ENCODE measurements at places on chromosomes 7 and 10.

DNA sequence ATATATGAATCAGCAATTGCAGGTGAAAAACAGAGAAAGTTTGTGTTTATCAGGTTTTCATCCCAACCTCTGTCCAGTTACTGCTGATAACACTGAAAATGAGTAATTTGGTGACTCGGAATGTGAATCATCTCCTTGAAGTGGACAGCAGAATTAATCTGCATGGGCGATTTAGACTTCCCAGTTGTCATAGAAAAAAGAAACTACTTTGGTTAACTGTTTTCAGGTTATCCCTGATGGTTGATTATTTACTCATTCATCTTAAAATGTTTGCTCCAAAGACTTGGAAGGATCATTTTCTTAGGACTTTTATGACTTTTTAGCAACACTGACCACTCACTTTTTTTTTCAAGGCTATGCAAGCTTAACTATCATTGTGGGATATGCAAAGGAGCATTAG is 504.1 kb upstream of the ANKRD30A start:
- no peak for DNase-seq

- no peak for DNase-seq
Measured at GRCh38 chr10:123622381-123622780, 43.8 kb upstream of the GPR26 start.

DNA sequence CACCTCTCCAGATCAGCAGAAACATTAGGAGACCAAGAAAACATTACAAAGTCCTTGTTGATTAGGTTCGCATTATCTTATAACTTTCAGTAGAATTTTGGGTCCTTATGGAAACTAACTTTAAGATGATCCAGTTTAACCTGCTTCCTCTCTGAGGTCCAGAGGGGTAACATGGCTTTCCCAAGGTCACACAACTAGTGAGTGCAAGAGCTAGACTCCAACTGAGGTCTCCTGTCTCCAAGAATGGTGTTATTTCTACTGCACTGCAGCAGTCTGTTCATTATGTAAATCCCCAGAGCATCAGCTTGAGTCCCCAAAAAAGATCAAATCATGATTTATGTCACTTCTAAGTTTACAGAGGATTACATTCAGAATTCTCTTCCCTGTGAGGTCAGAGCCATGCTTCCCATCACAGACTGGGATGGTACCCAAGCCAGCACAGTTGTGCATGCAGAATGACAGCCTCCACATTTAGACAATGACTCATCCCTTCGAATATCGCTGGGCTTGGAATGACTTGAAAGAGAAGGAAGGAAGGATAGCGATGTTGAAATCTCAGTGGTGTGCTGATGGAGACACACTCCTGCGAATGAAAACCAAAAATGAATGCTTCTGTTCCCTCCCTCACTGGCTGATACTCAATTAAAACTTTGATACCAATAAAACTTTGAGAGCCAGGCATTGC is 163.1 kb upstream of the PLXNA4 start:
- DNase-seq: no peak

GRCh38 chr7:36286226-36286625 is 103.4 kb upstream of the ANLN start:
- peak; percentile 31 for DNase-seq

DNA sequence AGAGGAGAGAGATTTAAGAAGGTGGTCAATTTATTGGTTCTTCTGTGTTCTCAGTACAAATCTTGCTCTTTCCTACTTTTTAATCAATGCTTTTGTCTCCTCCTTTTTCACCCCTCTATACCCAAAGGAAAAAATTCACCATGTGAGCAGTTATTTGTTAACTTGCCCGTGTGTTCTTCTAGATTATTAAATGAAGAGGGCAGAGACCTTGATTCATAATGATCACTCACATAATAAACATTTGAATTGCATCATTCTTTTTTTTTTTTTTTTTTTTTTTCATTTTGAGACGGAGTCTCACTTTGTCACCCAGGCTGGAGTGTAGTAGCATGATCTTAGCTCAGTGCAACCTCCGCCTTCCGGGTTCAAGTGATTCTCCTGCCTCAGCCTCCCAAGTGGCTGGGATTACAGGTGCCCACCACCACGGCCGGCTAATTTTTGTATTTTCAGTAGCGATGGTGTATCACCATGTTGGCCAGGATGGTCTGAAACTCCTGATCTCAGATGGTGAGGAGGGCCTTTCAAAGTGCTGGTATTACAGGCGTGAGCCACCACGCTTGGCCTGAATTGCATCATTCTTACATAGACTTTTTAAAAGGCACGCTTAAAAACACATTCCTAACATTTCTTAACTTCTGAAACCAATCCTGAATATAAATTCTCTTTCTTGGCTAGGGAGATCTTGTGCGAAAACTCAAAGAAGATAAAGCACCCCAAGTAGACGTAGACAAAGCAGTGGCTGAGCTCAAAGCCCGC is 3.6 kb downstream of the GARS1 start:
- DNase-seq: no peak

- DNase-seq: no peak
Measured at GRCh38 chr7:17026269-17026668, 144.5 kb upstream of the AGR3 start.

DNA sequence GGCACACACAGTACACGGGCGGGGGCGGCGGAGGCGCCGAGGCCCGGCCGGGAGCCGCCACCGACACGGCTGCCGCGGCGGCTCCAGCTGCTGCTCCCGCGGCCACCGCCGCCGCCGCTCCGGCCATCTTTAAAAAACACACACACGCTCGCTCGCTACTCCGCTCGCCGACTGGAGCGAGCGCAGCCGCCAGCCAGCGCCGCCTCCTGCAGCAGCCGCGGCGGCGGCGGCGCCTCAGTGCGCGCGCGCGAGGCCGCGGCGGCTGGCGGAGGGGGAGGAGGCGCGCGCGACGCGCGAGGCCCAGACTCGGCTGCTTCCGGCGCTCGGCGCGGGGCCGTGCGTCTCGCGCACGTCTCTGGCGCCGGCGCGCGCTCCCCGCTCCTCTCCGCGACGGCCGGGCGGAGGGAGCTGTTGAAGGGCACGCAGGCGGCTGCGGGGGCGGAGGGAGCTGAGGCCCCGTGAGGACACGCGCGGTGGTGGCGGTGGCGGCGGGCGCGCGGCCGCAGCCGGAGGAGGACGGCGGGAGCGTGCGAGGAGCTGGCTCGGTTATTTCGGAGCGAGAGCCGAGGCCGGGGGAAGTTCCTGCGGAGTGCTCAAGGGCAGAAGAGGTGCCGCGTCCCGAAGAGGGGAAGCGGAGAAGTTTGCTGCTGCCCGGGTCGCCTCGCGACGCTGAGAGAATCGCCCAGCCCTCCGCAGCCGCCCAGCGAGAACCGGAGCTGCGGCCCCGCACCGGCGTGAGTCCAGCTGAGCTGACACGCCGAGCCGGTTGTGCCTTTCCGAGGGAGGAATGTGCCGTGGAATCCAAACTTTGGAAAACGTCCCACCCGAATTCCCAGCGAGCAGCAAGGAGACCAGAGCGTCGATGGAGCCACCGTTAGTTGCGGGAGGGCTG is at the start of gene KDM7A:
KDM7A (minus strand) TSS at position 173 of the 892 bp plus-strand sequence; CDS start at position 127, 46 bp downstream.
- peak; percentile 80 for DNase-seq

DNA sequence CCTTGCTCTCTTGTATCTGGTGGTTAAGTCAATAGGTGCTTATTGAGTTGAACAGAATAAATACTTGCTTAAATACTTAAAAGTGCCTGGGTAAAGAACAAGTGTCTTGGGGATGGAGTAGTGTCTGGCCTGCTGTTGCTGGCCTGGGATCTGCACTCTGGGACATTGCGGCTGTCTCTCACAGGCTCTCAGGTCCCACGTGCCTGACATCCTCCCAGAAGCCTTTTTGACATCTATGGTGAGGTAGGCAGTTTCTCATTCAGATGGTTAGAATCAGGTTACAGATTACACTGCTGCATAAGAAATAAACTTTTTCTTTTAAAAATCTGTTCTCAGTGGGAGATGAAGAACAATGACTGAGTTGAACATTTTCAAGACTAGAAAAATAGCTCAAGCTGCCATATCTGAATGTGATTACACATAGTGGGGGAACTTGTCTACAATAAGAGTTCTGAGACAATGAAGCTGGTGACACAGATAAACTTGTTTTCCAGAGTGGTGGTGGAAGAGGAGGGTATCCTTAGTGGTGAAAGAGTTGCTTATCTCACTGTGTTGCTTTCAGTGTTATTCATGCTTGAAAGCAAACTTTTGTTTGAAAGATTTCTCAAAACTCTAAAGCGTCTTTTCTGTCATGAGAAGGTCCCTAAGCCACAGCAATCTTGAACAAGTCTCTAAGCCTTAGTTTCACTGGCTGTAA is 9.7 kb downstream of the SORCS3 start:
- no peak for DNase-seq

DNA sequence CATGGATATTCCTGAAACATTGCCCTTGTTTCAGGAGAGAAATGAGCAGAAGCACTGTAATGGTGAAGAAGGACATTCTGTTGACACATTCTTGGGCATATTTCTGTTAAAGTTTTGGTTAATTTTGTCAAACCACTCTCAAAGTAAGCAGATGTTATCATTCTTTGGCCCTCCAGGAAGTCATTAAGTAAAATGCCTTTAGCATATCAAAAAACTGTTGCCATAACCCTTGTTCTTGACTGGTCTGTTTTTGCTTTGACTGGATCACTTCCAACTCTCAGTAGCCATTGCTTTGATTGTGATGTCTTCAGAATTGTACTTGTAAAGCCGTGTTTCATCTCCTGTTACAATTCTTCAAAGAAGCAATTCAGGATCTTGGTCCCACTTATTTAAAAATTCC is 404.3 kb upstream of the LRRTM3 start:
- DNase-seq: no peak

DNA sequence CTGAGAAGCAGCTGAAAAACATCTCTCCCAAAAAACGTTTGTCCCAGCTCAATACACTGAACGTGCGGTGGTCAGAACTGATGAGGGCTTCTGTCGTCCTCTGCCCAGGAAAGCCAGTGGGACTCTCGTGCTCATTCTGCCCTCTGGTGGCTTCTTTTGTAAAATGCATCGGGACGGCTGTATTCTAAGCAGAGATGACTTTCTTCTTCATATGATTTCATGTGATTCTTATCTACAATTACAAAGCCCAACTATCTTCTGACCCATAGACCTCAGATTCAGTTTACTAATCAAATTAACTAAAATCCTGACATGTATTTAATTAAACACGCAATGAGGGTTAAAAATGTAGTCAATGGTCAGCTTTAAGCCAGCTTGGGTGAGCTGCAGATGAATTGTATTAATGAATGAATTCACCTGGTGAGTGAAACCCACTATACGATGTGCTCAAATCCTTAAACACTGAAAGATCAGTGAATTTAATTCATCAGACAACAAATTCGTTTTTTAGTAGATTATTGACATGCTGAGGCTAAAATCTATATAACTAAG is 117.6 kb upstream of the FAM204A start:
- DNase-seq: peak; percentile 4

DNA sequence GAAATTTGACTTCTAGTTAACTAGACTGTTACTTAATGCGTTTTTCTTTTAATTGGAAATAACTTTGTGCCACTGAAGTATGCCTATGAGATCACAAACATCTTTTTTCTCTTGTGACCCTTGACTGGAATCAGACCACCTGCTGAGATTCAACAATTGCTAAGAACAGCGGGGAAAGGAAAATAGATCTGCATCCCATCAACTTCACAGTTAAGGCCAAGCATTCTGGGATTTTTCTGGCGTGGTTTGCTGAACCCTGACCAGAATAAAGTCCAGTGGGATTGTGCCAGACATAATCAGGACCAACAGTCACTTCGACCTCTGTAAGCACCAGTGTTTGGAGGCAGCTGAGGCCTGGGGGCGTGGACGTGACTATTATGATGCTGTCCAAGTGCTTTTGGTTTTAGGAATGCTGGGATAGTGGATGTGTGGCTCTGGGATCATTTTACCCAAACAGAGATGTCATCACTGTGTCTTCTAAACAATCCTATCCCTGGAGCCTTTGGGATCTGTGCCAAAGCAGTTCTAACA is 373.3 kb upstream of the PRKCQ start:
- DNase-seq: no peak

GRCh38 chr7:77800158-77800557 is 1.6 kb downstream of the PHTF2 start:
- DNase-seq: no peak

- no peak for DNase-seq
Measured at GRCh38 chr7:51129527-51130472, 186.8 kb downstream of the COBL start.

- no peak for DNase-seq
Measured at GRCh38 chr10:59829024-59829423, 75.8 kb upstream of the MRLN start.

GRCh38 chr10:22638863-22639262 is 75.5 kb downstream of the PIP4K2A start:
- DNase-seq: no peak

DNA sequence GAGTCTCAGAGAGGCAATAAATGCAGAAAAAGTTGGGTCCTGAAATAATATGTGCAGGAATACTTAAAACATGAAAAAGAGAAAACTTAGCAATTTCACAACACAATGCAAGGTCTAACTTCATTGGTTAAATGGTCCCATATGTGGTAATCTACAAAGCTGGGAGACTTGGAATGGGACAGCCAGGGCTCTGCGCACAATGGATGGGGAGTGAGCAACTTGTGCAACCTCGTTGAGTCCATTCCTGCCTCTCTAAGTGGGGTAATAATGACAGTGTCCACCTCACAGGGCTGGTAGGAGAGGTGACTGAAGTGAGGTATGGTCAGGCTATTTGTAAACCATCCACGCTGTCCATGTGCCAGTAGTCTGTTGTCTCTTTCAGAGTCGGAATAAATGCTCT is 11.8 kb upstream of the EMX2 start:
- no peak for DNase-seq

GRCh38 chr10:69048103-69048502 is 39.8 kb upstream of the SRGN start:
- no peak for DNase-seq

- DNase-seq: no peak
Measured at GRCh38 chr7:130500910-130501309, 9.0 kb downstream of the MEST start.

DNA sequence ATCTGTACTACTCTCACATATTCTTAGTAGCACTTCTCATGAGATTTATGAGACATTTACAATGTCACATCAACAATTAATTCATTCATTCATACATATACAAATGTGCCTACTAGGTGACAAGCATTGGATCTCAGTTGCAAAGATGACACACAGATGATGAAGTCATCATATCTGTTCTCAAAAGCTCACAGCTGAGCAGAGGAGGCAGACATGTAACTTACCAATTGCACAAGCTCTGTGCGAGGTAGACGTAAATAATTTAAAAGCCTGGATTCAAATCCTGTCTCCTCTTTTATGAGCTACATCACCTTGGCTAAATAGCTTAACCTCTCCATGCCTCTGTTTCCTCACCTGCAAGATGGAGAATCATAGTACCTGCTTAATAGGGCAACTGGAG is 109.4 kb upstream of the FAM133B start:
- DNase-seq: no peak

GRCh38 chr10:89301721-89302445 is at the start of gene IFIT2:
TSS of gene IFIT2 (plus strand) at chr10:89302046. CDS start at chr10:89302124, 78 bp downstream.
- no peak for DNase-seq

GRCh38 chr10:121524157-121524817 is 74.0 kb downstream of the FGFR2 start:
- DNase-seq: no peak

- no peak for DNase-seq
Measured at GRCh38 chr7:8165150-8165549, 96.8 kb downstream of the ICA1 start.
